ENCODE measurements at places on chromosomes 1 and 21.

- no peaks in the 10 kb centered on the region for H3K27me3 ChIP-seq
- DNase-seq: no peak
- H3K27ac ChIP-seq: no peak overlapping the region
- peaks cover 6% of the 10 kb centered on the region for H3K36me3 ChIP-seq
- no peak overlapping the region for H3K4me3 ChIP-seq
Observed at GRCh38 chr1:110356379-110356778, 17.2 kb downstream of the RBM15 start.

- DNase-seq: no peak
- H3K4me3 ChIP-seq: no peak overlapping the region
- no peaks in the 10 kb centered on the region for H3K4me1 ChIP-seq
- H3K27me3 ChIP-seq: no peaks in the 10 kb centered on the region
- no peak overlapping the region for H3K27ac ChIP-seq
- no peaks in the 10 kb centered on the region for H3K36me3 ChIP-seq
Observed at GRCh38 chr1:215679231-215679630, 112.1 kb downstream of the KCTD3 start.

DNA sequence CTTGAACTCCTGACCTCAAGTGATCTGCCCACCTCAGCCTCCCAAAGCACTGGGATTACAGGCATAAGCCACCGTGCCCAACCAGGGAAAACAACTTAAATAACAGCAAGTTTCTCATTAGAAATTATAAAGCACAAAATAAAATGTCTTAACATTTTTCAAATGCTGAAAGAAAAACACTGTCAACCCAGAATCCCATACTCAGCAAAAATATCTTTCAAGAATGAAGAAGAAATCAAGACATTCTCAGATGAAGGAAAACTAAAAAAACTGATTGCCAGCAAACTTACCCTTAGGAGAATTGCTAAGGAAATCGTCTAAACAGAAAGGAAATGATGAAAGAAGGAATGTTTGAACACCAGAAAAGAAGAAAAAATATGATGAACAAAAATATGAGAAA, 191.1 kb upstream of the NR5A2 start:
- no peaks in the 10 kb centered on the region for H3K36me3 ChIP-seq
- no peaks in the 10 kb centered on the region for H3K4me1 ChIP-seq
- H3K27me3 ChIP-seq: no peaks in the 10 kb centered on the region
- H3K27ac ChIP-seq: no peak overlapping the region

DNA sequence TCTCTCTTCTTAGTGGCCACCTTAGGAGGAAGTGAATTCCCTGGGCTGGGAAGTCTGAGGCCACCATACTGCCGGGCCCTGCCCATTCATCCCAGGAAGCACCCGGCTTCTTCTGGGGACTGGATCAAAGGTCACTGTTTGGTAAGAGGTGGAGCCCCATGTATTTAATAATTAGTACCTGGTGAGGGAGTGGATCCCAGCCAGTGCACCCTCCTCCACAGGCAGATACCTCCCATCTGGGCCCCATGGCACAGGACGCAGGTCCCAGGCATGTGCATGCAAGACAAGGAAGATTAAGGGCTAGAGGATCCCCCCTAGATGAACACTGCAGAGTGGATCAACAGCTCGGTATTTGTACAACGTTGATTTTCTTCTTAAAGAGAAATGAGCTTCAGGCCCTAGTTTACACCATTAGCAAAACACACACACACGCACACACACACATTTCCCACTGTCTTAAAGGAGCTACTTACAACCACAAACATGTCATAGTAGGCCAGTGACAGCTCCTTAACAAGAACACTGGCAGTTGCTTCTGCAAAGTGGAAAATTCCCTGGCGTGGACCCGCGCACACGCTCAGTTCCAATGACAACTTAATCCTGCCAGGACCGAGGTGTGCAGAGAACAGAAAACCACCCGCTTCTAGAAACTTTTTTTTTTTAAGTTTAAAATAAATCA, 90.7 kb downstream of the MRPL37 start:
- DNase-seq: peak; percentile 85
- peaks cover 75% of the 10 kb centered on the region for H3K4me1 ChIP-seq
- H3K36me3 ChIP-seq: no peaks in the 10 kb centered on the region
- peak overlapping the region; percentile 66 for H3K27ac ChIP-seq

DNA sequence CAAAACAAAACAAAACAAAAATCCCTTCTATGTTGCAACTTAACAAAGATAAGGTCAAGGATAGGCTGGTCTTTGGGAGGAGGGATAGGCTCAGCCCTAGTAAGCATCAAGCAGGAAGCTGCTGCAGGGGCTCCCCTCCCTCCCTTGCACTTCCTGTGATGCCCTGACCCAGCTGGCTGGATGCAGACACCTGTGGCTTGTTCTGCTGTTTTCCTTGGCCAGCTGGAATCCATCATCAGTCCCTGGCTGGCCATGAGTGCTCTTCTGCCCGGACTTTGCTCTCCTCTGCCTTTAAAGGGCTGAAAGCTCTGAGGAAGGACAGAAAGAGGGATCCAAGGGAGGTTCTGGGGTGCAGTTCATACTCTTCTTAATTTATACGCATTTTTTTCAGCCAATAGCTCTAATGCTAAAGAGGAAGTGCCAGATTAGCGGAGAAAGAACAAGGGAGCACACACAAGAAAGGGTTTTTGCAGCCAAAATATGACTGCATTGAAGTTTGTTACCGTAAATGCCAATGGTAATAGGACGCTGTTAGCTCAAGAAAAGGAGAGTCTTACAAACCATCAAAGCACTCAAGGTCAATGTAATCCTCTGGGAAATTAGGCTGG, 19.9 kb upstream of the UBE2U start:
- no peaks in the 10 kb centered on the region for H3K4me1 ChIP-seq
- H3K27ac ChIP-seq: no peak overlapping the region
- no peaks in the 10 kb centered on the region for H3K36me3 ChIP-seq
- H3K27me3 ChIP-seq: no peaks in the 10 kb centered on the region

GRCh38 chr1:191963286-191963685, 195.0 kb upstream of the RGS18 start:
- no peak for DNase-seq
- H3K27me3 ChIP-seq: no peaks in the 10 kb centered on the region
- H3K4me3 ChIP-seq: no peak overlapping the region
- no peak overlapping the region for H3K27ac ChIP-seq
- H3K4me1 ChIP-seq: no peaks in the 10 kb centered on the region
- no peaks in the 10 kb centered on the region for H3K36me3 ChIP-seq

DNA sequence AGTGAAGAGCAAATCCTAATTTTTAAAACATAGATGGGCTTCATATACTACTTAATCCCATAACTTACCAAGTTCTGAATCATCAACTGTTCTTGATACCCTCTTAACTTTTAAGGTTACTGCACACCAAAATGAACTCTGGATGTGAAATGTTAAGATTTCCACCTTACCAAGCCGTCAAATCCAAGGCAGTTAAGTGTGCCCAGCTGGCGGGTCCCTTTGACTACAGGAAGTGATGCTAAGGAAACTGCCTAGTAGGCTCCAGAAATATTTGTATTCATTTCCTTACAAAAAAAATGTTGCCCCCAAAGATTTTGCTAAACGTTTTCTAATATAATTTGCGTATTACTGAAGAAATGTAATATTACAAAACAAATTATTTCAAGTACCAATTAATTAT, 10.7 kb downstream of the NRIP1 start:
- peak overlapping the region; percentile 2 for H3K27ac ChIP-seq
- H3K27me3 ChIP-seq: no peaks in the 10 kb centered on the region
- peaks cover 38% of the 10 kb centered on the region for H3K4me1 ChIP-seq
- H3K4me3 ChIP-seq: no peak overlapping the region
- no peaks in the 10 kb centered on the region for H3K36me3 ChIP-seq
- DNase-seq: no peak

- DNase-seq: no peak
- no peaks in the 10 kb centered on the region for H3K4me1 ChIP-seq
- no peaks in the 10 kb centered on the region for H3K36me3 ChIP-seq
- H3K27me3 ChIP-seq: no peaks in the 10 kb centered on the region
- H3K27ac ChIP-seq: no peak overlapping the region
Observed at GRCh38 chr1:14265495-14265894, 333.0 kb upstream of the KAZN start.

- DNase-seq: no peak
- H3K27me3 ChIP-seq: peaks cover 5% of the 10 kb centered on the region
- H3K27ac ChIP-seq: no peak overlapping the region
Observed at GRCh38 chr1:114323959-114324661, 170.4 kb upstream of the SYT6 start.

DNA sequence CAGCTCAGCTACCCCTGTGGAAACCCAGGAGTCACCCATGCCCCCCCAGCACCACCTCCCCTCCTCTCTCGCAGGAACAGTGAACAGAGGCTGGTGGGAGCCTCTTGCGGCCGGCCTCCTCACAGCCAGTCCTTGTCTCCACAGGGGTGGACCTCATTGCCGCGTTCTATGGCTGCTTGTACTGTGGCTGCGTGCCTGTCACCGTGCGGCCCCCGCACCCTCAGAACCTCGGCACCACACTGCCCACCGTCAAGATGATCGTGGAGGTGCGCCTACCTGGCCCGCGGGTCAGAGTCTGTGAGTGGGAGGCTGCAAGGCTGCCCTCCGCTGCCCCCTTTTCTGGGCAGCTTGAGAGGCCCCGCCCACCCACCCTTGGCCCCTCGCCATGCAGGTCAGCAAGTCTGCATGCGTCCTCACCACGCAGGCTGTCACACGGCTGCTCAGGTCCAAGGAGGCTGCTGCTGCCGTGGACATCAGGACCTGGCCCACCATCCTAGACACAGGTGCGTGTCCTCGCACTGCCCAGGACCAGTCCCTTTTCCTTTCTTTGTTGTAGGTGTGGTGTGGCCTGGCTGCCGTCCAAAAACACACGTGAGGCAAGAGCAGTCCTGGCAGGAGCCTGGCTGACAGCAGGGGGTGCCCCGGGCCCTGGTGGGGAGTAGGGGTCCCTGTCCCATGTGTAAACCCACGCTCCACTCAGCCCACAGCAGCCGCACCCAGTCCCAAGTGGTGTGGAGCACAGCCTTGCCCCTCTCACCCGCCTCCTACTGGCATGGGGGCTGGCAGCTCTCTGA, 50.3 kb downstream of the S100B start:
- DNase-seq: no peak
- no peaks in the 10 kb centered on the region for H3K27me3 ChIP-seq
- H3K4me3 ChIP-seq: no peak overlapping the region
- H3K36me3 ChIP-seq: peaks cover 75% of the 10 kb centered on the region
- no peaks in the 10 kb centered on the region for H3K4me1 ChIP-seq

DNA sequence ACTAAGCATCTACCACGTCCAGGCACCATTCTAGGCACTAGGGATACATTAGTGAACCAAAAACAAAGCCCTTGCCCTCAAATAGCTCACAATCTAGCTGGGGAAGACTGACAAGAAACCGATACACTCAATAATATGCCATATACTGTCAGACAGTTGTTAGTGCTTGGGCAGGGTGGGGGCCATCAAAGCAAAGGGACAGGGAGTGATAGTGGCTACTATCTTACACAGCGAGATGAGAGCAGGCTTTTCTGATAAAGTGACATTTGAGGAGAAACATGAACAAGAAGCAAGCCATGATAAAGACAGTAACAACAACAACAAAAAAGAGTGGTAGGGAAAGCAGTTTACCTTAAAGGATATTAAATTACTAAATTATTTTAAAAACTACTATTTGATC, 41.1 kb downstream of the ERO1B start:
- H3K36me3 ChIP-seq: no peaks in the 10 kb centered on the region
- no peaks in the 10 kb centered on the region for H3K4me1 ChIP-seq
- no peaks in the 10 kb centered on the region for H3K27me3 ChIP-seq
- no peak overlapping the region for H3K27ac ChIP-seq
- H3K4me3 ChIP-seq: no peak overlapping the region

- H3K4me1 ChIP-seq: no peaks in the 10 kb centered on the region
- H3K27me3 ChIP-seq: no peaks in the 10 kb centered on the region
- no peak overlapping the region for H3K27ac ChIP-seq
- no peaks in the 10 kb centered on the region for H3K36me3 ChIP-seq
- no peak overlapping the region for H3K4me3 ChIP-seq
Observed at GRCh38 chr1:230788561-230789275, 41.5 kb downstream of the CAPN9 start.

DNA sequence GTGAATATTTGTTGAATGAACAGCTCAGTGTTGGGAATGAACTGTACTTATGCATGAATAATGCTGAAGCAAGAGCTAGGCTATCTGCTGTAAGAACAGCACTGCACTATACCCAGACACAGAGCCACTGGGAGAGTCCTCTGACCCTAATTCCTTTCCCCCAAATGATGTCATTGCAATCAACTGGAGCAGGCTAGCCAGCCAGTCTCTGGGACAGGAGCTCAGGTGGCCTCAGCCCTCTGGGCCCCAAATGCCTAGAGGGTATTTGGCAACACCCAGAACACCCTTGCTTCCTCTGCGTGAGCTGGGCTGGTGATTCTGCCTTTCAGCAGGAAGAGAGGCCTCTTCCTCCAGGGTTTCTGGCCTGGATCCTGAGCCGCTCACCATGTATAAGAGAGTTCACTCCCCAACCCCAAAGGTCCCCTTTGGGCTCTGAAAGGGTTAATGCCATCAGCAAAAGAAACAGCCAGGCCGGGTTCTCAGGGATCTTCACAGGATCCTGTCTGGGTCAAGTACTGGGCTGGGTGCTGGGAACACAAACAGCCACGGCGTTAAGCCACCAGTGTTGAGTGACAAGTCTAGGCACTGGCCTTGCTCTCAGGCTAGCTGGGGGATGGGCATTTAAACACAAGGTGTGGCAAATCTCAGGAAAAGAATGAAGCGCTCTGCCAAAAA, 3.7 kb upstream of the PADI4 start:
- no peak for DNase-seq
- peaks cover 2% of the 10 kb centered on the region for H3K27me3 ChIP-seq

DNA sequence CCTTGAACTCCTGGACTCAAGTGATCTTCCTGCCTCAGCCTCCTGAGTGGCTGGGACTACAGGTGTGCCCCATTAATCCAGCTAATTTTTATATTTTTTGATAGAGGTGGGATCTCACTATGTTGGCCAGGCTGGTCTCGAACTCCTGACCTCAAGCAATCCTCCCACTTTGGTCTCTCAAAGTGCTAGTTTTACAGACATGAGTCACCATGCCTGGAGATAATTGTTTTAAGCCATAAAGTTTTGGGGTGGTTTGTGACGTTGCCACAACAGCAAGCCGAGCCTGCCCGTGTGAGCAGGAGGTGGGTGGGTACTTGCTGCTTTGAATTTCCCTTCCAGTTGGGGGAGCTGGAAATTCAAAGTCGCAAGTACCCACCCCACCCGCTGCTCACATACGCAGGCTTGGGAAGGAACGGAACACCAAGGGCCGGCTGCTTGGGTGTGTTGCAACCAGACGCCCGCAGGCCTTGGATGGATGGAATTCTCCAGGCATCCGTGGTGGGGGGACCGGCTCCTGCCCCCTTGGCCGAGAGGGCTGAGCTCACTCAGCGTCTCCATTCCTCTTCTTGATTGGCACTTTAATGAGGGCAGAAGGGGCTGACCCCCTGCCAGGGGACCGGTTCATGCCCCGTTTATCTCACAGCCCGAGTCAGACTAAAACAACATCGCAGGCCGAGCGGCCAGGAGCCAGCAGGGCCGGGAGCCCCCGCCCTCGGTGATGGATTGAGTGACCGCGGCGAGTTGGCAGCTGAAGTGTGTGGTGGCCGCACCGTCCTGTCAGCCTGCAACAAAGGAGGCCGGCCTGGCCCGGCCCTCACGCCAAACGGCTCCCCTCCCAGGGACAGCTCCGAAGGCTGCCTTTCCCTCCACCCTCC, 78.1 kb downstream of the DHRS3 start:
- peaks cover 18% of the 10 kb centered on the region for H3K4me1 ChIP-seq
- no peaks in the 10 kb centered on the region for H3K27me3 ChIP-seq
- DNase-seq: peak; percentile 65
- H3K4me3 ChIP-seq: no peak overlapping the region
- H3K27ac ChIP-seq: no peak overlapping the region
